NCI-H1092 treated with DMSO at 0.1 percent for 48 hours (cell line): ENCODE measurements at places on chromosomes 2 and 18.

DNA sequence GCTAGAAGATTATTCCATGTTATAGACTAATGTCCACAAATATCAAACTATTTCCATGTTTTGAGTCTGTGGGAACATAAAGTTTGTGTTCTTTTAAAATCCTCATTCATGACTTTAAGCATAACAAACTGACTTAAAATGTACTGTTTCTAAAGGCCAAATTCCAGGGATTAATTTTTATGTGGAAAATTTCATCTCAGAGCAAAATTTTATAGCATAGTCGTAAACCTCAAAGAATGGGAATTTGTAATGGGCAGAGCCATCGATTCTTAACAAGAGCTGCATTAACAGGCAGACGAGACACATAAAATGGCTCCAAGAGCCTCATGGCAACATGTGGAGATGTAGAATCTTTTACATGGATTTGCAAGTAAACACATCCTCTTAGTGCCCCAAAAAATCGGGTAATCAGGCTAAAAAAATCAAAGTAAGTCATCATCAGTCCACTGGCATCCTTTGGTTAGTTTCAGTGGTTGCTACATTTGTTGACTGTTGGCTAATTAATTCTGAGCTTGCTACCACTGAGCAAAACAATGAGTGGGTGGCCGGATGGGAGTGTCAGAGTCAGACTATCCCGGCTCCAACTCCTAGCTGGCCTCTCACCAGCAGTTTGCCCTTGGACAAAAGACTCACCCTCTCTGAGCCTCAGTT, 119.6 kb downstream of the FAM210A start:
- no peak for DNase-seq

DNA sequence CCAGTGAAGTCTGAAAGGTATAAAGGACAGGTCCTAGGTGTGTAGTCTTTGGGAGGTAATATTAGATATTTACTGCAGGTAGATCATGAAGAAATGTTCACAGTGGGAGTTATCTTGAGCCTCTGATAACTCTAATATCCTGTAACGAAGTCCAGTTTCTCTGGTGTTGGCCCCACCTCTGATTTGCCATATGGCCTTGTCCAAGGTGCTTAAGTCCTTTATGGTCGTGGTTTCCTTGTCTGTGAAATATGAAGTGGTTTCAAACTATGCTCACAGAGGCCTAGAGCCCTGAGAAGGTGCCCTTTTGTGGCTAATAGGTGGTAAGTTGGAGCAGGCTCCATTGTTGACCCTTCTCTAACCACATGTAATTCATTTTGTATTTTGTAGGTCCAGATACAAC, 190.7 kb downstream of the ICOS start:
- DNase-seq, result no peak

DNA sequence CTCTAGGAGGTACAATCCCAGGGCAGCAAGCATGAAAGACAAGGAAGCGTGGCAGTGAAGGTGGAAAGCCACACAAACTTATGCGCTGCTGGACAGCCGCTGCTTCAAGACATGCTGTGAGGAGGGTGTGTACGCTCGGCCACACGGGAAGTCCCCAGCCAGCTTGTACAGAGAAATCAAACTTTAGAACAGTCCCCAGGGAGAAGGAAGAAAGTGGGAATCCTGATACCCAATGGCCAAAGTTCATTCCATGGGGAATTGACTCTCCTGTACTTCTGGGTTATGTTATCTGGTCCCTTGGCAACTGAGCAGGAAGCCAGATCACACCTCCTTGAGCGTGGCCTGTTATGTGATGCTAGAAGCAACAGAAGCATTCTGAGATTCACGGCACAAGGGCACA, 86.1 kb upstream of the BOD1L2 start:
- DNase-seq, result no peak

DNA sequence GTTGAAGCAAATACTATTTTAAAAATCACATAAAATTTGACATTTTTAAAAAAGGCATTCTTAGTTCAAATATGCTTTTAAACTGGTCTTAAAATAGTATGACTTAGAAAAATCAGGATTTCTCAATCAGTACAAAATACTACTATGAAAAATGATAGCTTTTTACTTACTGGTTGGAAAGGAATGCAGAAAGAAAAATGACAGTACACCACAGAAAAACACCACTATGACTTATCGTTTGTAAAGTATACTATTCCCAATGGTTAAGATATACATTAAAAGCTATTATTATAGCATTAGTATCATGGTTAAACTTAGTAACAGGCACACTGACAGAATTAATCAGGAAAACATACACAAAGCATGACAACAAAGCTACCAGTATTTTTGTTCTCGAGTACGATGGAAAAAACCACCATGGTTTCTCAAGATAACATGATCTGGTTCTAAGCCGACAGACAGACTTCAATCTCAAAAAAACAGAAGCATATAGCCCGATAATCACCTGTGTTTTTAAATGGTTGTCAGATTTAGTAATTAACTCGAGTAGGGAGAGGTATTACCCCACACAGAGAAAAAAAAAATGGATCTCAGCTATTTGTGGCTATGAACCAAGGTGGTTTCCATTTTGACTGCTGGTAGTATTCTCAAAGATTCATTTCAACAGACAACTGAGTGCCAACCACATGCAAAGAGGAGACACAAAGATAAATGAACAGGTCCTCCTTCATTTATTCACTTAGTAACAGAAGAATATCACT, 39.1 kb downstream of the CUL3 start:
- no peak for DNase-seq

GRCh38 chr2:65528241-65528574, 95.8 kb upstream of the SPRED2 start:
- no peak for DNase-seq

DNA sequence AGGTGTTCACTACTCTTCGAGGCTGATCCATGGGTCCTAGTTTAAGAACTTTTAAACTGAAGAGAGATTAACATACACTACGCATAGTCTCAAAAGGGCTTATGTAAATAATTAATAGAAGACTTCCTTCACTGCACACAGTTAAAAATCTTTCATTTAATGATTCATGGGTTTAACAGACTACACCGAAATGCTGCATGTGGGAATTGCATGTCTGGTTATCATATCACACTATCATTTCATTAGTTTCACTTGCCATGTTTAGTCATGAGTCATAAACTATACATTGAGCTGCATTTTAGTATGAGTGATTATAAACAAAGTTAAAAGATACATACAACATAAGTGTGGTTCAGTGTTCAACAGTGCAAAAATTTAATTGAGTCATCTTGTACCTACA, 31.2 kb downstream of the GLS start:
- no peak for DNase-seq

DNA sequence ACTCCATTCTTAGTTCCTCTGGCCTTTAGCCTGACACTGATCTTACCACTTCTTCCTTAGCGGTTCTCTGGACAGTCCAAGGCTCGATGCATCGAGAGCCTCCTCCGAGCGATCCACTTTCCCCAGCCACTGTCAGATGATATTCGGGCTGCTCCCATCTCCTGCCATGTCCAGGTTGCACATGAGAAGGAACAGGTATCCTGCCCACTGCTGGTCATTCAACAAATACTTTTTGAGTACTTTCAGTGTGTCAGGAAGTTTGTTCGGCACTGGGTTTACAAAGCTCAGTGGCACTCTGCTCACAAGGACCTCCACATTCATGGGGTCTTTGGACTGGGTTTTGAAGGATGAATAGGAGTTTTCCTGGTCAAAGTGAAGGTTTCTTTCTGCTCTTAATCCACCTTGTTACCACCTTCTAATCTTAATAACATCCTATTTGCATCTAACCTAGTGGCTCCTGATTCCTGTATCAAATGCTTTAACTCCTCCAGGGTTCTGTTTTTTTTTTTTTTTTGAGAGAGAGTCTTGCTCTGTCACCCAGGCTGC, 25.8 kb downstream of the GCKR start:
- DNase-seq, result no peak

DNA sequence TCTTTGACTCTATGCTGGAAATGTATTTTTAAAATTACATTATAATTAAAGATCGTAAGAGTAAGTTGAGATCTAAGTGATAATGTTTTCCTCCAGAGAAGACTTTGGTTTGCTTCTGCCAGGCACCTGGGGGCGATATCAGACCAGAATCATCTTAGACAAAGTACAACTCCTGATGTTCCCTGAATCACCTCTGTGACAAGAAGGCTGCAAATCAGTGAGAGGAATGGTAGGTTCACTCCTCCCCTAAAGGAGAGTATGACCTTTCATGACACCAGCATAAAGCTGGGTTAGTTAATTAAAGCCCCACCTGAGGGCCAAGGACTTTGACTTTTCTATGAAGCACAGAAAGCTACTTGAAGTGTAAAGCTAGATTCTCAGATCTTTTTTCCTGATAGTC, 114.4 kb upstream of the DTNA start:
- peak; percentile 52 for DNase-seq

- peak; percentile 86 for DNase-seq
Measured at GRCh38 chr2:149399934-149400615, 69.7 kb downstream of the LYPD6 start.
